ENCODE measurements at places on chromosomes 5 and 9. TPM values are rescaled to one million over a fixed set of nuclear protein-coding genes. Genes with fewer than 3 reads are reported as not detected.

FOXD1 gene
- total RNA-seq: 50.0 TPM

TLR4 gene
- 13.8 TPM for total RNA-seq

TMEM174 gene
- not detected for total RNA-seq

PCDHGB1 gene
- total RNA-seq: 0.25 TPM

DNA sequence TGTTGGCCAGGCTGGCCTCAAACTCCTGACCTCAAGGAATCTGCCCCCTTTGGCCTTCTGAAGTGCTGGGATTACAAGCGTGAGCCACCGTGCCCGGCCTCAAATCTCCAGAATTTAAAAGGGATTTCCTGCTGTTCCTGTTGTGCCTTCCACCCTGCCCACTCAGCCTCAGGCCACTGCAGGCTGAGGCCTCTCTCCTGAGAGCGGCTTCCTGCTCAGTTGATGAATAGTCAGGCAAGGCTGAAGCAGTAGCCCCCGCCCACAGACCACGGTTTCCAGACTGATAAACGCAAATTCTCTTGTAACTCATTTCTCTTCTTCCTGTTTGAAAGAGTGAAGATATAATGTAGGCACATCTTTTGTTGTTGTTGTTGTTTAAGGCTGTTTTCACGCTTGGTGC lies 127.0 kb upstream of the PLCXD3 start:
- no peak for DNase-seq

- no peak for DNase-seq
Measured at GRCh38 chr5:132222649-132223038, 5.0 kb downstream of the P4HA2 start.

DNA sequence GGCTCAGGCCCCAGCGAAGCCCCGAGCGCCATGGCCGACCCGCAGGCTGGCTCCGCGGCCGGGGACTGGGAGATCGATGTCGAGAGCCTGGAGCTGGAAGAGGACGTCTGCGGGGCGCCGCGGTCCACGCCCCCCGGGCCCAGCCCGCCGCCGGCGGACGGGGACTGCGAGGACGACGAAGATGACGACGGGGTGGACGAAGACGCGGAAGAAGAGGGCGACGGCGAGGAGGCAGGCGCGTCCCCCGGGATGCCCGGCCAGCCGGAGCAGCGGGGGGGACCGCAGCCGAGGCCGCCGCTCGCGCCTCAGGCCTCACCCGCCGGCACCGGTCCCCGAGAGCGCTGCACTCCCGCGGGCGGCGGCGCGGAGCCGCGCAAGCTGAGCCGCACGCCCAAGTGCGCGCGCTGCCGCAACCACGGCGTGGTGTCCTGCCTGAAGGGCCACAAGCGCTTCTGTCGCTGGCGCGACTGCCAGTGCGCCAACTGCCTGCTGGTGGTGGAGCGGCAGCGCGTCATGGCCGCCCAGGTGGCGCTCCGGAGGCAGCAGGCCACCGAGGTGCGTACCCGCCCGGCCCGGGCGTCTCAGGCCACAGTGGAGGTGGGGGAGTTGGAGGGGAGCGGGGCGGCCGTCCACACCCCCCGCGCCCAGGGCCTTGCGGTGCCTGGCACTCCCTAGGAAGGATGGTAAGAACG lies 1.6 kb downstream of the DMRT2 start:
- peak; percentile 39 for DNase-seq

DNA sequence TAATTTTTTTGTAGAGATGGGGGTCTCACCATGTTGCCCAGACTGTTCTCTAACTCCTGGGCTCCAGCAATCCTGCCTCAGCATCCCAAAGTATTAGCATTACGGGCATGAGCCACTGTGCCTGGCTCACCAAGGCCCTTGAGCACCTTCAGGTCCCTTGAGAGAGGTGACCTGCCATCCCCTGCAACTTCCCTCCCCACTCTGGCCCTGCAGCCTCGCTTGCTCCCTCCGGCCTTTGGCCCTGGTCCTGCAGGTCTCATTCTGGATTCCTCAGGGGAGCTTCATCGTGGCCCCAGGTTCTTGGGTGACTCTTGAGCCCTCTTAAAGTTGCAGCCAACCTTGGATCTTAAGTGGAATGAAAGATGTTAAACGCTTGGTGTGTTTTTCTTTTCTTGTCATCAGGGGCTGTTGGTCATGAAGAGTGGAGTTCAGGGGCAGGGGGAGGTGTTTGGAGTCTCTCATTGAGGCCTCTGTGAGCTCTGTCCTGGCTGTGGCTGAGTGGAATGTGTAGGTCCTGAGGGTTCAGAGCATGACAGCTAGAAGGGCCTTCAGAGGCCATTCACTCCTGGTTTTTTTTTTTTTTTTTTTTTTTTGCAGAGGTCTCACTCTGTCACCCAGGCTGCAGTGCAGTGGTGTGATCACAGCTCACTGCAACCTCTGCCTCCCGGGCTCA lies 33.0 kb downstream of the PPARGC1B start:
- no peak for DNase-seq

DNA sequence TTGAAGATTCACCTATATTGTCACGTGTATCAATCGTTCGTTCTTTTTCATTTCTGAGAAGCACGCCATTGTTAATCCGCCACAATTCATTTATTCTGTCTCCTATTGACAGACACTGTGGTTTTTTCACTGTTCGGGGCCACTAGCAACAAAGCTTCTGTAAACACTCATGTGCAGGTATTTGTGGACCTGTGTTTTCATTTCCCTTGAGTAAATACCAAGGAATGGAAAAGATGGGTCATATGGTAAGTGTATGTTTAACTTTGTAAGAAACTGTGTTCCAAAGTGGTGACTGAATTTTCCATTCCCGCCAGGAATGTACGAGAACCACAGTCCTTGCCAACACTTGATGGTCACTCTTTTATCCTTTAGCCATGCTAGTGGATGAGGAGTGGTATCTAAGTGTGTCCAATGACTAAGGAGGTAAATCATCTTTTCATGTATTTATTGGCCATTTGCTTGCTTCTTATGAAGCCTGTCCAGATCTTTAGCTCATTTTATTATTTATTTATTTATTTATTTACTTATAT lies 10.7 kb downstream of the ABO start:
- no peak for DNase-seq

DNA sequence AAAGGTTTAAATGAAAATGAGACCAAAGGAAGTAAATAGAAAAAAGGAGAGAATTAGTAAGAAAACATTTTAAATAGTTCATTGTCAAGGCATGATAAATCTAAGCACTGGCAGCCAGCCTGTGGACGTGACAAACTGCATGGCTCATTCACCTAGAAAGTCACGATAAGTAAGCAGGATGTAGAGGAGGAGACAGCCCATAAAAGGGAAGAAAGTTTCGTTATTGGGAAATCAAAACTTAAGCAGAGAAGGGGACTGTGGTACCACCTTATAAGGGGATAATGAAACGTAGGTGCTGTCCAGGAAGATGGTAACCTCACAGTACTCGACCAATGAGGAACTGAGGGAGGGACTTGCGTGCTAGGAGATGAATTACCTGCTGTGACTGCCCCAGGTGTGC lies 494.5 kb upstream of the GRAMD2B start:
- no peak for DNase-seq

DNA sequence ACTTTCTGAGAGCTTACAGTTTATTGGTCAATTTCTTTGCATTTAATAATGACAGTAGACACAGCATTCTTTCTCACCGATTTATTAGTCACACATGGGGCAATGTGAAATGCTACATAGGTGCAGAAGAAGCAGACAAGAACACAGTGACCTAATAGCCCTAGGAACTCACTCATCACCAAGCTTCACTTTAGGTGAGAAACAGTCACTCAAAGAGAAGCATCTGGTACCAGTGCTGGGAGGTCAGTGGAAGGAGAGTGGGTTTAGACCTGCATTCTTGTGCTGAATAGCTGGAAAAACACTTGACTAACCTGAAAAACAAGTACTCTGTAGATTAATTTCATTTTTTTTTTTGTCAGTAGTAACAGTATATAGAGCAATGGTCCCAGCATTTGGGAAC lies 179.6 kb downstream of the GRIA1 start:
- no peak for DNase-seq

DNA sequence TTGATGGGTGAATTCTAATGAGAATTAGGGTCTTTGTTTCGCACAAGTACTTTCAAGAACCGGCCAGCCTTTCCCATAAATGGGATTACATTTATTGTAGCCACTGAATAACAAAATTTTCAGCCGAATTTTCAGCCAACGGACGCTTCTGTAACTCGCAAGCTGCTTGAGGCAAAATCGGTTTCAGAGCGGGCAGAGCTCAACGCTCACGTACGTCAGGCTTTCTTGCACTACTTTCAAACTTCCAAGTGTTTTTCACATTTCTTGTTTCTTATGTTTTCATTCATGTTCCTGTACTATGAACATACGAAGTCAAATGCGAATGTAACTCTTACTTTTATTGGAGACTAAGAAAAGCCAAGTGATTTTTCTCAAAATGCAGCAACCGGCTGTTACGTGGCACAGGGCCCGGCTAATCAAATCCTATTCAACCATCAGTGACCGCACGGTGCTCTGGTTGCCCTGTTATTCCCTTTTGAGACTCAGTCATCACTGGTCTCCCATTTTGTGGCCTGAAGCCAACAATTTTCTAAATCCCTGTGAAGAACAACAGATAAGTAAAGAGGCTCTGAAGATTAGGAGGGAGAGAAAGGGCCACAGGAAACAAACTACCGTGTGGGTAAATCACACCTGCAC lies 68.5 kb downstream of the SLC28A3 start:
- peak; percentile 8 for DNase-seq

- no peak for DNase-seq
Measured at GRCh38 chr5:151688436-151688835, 1.7 kb upstream of the SPARC start.

- DNase-seq: no peak
Measured at GRCh38 chr9:113471566-113471965, 8.0 kb downstream of the RGS3 start.

DNA sequence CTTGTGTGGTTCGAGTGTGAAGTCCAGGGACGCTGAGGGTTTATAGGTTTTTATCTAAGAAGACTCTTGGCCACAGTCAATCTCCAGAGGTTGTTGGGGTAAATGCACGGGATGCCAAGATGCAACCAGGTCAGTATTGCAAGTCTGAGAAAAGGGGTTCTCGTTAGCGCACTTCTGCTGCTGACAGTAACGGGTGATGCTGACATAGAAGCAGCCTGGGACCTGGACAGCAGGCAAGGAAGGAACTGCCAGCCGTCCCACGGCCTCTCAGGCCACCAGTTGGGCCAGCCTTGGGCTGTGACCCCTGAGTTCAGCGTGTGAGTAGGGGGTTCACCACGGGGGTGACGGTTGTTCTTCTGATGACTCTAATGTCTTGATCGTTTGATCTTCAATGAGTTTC lies 39.0 kb downstream of the TENT4A start:
- DNase-seq: no peak

DNA sequence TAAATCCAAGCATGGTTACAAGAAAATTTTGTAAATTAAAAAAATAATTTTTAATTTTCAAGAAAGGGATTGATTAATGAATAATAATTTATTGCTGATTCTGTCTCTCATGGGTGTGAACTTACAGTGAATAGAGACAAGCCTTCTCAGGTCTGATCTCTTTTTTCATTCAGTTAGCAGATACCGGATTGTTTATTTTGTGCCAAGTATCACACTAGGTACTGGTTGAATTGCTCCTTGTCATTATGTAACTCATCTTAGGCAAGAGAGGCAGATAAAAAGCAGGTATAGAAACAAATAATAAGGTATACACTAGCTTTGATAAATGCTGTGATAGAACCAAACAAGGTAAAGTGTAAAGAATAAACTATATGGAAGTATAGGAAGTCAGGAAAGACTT lies 283.3 kb downstream of the PJA2 start:
- no peak for DNase-seq

GRCh38 chr9:119213471-119213870 lies 155.8 kb downstream of the BRINP1 start:
- no peak for DNase-seq

- DNase-seq: no peak
Measured at GRCh38 chr9:5873439-5873838, 17.2 kb upstream of the MLANA start.

DNA sequence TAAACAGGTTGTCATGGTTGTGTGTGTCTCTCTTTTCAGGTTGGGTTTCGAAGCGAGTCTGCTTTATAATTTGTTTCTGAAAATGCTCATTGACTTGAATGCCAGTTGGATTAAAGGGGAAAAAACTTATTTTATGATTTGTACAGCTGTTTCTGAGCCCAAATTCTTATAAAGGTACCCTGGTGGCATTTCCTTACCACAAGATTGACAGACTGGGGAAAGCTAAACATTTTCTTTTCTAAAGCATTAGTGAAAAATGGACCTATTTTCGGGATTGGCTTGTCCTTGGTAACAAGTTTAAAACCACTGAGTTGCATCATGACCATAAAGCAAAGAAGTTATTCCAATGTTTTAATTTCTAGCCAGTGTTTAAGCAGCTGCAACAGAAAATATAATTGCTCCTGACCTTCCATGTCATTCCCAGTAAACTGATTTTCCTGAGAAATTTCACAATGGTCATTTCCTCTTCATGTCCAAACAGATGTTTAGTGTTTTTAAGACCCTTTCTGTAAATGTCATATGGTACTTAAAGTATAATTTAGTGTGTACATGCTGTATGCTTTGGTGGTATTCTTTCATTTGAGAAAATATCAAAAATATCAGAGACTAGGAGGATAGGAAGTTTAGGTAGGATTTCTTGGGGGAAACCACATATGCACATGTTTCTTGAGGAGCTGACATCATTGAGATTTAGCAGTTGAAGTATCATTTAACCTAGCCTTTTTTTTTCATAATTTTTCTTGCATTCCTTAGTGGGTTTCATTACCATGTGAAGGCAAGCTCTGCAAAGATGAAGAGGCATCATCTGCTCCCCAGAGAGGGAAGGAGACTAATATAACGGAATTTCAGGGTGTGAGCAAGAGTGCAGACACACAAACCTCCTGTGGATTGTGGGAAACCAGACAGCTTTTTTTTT lies 667.1 kb upstream of the RGMB start:
- peak; percentile 84 for DNase-seq

DNA sequence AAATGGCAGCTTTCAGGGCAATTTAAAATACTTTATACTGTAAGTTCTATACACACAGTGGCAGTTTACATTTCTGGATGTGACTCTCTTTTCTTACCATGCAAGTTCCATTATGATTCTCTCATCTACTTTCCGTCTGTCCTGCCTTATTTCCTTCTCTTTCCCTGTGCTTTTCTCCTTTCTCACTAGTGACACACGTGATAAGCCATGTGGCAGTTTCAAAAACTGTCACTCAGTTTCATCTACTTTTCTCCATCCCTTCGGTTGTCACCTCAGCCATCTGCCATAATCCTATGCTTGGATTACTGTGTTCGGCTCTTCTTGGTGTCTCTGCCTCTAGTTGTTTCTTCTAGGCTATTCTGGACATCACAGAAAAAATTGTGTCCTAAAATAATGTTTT lies 46.8 kb upstream of the ATG10 start:
- DNase-seq: no peak

DNA sequence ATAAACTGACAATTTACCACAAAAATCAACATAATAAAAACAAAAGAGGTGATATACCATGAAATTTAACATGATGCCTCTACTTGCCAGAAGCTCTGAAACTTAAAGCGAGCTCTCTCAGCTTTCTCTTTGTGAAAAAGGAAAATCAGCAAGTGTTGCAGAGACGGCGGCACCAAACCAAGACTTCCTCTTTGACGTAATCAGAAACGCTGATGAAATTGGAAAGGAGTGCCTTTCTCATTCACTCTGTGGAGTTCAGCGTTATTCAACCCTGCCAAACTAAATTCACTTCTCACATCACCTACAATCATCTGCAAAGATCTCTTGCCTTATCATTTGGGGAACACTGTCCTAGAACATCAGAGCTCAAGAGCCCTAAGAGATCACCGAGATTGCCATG lies 32.2 kb downstream of the ANXA6 start:
- no peak for DNase-seq
